ENCODE measurements at places on chromosomes 16 and 17.

DNA sequence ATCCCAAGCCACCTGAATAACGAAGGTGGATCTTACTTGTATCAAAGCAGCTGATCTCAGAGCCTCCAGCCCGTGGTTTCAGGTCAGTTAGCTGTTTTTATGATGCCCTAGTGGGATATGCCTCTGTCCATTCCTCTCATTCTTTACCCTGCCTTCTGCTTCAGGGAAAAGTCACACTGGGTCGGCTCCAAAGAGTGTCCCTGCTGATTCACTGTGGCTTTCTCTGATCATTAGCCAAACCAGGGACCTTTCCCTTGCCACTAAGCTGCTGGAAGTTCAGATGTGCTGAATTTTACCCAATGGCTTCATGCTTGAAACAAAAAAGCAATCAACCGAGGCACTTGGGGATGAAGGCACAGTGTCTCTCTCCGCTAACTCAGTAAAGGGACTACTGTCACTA is 170.2 kb upstream of the SALL1 start:
- DNase-seq: no peak

GRCh38 chr17:17264430-17264829 is 16.6 kb downstream of the COPS3 start:
- no peak for DNase-seq

DNA sequence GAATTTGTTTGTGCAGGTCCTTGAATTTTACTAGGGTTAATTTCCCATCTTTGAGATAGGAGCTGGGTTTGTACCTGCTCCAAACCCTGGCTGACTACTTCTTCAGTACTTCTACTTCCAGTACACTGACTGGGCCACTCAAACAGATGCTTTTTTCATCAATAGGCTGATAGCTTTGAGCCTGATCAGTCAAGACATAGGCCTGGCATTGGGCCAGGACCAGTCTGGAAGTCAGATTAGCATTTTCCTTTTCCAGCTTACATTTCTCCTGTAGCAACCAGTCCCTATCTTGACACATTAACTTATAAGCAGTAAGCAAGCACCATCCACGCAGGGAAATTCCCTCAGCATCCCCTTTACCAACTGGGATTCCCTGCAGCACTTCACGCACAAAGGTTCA is 7.5 kb upstream of the TMEM101 start:
- no peak for DNase-seq

GRCh38 chr16:49276646-49277385 is 4.8 kb downstream of the CBLN1 start:
- no peak for DNase-seq

GRCh38 chr17:74520016-74520434 is 11.2 kb downstream of the CD300LB start:
- no peak for DNase-seq

GRCh38 chr16:87836844-87837581 is 32.3 kb downstream of the SLC7A5 start:
- DNase-seq: no peak

- peak; percentile 62 for DNase-seq
These were observed 723 bp upstream of the SPAG5 start for GRCh38 chr17:28599311-28600184.

- DNase-seq: no peak
These were observed 15.9 kb upstream of the USP10 start for GRCh38 chr16:84683691-84684591.

- no peak for DNase-seq
These were observed 434.4 kb upstream of the ZFHX3 start for GRCh38 chr16:73482310-73482709.

GRCh38 chr17:34620458-34620857 is 41.1 kb downstream of the TMEM132E start:
- no peak for DNase-seq

DNA sequence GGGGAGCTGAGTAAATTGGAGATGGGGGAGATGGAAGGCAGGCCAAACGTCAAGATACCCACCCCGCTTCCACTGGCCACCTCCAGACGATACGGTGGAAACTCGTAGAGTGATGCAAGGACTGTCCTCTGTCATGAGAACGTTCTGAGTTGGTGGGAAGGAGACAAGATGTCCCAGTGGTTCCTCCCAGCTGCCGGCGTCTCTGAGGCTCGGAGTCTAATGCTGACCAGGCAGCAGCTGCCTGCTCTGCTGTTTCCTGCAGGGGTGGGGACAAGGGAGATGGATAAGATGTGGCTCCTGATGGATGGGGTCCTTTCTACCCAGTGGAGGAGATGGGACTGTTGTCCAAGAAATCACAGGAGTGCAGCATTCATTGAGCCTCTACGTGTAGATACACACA is 28.2 kb upstream of the C1QL1 start:
- DNase-seq: no peak

DNA sequence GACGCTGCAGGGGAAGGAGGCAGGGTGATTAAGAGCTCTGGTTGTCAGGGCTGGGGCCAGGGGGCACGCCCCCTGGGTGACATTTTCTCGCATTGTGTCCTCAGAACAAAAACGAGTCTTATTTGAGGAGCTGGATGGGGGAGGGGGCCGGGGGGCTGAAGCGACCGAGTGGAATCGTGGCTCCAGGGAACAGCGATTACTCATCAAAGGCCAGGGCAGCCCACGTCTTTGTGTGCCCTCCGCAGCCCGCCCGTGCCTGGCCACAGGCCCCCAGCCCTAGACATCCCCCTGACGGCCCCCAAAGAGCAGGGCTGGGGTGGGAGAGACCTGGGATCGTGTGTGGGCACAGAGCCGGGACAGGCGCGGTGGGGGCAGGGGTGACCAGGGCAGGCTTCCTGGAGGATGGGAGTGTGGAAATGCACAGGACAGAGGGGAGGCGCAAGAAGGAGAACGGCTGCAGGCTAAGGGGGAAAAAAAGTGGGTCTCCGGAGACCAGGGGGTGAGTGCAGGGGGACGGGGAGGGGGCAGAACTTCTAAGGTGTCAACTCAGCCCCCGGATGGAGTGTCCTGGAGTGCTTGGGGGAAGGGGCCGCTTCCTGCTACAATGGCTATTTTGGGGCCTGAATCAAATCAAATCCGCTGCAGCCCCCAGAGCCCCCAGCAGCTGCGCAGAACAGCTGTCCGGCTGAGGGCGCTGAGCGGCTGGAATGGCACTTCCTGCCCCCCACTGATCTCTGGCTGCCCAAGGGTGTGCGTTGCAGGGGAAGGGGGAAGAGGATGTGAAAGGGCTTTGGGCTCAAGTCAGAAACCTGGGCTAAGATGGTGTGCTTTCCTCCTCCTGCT is 24.0 kb upstream of the PHB1 start:
- no peak for DNase-seq
